ENCODE measurements at places on chromosomes 11 and 22.

GRCh38 chr11:63639199-63639832, 25.1 kb upstream of the PLAAT3 start:
- no peak for DNase-seq

GRCh38 chr11:128481135-128481534, 106.2 kb downstream of the ETS1 start:
- DNase-seq = no peak

GRCh38 chr11:81174646-81175330, 1558.9 kb downstream of the FAM181B start:
- no peak for DNase-seq

GRCh38 chr11:34168642-34169420, 63.4 kb downstream of the NAT10 start:
- no peak for DNase-seq

- no peak for DNase-seq
Observed at GRCh38 chr11:44326615-44327475, 16.9 kb upstream of the ALX4 start.

GRCh38 chr11:46243796-46244109, 33.7 kb upstream of the CREB3L1 start:
- DNase-seq = no peak

- no peak for DNase-seq
Observed at GRCh38 chr11:74714904-74715303, 16.3 kb downstream of the CHRDL2 start.

DNA sequence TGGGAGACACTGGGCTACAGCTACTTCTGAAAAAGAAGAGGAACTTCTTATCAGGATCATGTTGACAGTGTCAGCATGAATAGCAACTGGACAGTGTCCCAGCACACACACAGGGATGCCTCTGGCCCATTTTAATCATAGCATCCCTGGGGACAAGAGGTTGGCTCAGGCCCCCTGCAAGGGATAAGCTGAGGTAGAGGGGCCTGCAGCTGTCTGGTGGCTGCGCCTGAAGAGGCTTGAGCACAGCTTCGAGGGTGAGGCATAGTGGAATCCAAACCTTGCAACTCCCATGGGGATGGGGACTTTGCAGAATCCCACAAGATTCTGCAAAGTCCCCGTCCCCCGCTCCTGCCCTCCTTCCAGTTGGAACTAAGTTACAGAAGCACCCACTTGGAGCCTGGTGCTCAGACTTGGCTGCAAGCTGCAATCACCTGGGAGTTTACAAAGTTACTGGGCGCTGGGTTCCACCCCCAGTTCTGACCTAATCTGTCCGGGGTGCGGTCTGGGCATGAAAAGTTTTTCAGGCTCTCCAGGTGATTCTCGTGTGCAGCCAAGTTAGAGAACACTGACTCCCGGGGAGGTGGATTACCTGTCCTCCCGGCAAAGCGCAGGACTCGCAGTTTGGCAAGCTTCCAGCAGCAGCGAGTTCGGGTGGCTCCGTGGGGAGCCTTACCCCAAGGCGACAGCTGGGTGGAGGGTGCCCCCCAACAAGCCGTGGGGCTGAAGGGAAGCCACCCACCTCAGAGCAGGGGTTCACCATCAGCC, 16.0 kb upstream of the LINC01488 start:
- DNase-seq = no peak

GRCh38 chr11:33013755-33014154, 1.9 kb upstream of the DEPDC7 start:
- no peak for DNase-seq

- DNase-seq = no peak
Observed at GRCh38 chr22:26023104-26023775, 146.0 kb upstream of the SEZ6L start.

- no peak for DNase-seq
Observed at GRCh38 chr11:96019810-96020747, 96.2 kb upstream of the MTMR2 start.

DNA sequence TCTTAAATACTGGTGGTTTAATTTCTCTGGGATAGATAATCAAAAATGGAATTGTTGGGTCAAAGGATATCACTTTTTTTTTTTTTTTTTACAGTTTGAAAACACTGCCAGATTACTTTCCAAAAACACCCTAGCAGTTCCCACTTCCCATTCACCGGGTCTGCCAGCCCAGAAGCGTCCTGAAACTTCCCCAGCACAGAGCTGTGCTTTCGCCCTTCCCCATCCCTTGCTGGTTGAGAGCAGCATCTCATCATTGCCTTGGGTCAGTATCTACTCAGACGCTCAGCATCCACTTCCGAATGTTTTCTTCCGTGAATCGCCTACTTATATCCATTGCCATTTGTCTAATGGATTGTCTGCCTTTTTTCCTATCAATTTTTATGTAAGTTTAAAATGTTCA, 5.5 kb downstream of the CERK start:
- DNase-seq = no peak

GRCh38 chr11:128239306-128239705, 348.1 kb downstream of the ETS1 start:
- DNase-seq = no peak

- no peak for DNase-seq
Observed at GRCh38 chr22:28034760-28035401, 115.8 kb upstream of the PITPNB start.

DNA sequence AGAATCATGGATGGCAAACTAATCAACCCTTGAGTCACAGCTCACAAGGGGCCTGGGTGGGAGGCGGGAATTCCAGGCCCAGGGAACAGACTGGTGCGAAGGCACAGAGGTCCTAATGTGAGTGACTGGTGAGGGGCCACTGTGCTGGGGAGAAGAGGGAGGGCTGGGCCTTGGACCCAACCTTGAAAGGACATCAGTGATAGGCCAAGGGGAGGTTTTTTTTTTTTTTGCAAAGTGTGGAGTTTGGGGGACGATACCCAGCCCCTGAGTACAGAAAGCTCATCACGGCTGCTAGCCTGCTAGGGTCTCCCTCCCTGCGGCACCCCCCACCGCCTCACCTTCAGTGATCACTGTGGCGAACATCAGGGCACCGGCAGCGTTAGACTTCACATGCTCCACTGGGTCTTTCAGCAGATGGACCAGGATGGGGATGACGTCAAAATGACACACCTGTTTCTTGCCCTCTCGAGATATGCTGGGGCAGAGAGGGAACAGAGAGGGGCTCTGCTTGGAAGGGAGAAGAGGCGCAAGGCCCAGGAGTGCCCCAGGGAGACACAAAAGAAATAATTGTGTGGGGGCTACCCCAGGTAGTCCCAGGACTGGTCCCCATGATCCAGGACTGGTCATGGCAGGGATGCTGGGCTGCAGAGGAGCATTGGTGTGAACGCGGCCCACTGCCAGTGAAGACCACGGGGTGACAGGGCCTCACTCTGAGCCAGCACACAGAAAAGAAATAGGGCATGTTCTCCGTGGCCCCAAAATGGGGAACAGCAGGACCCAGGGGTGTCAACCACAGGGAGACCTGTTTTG, 8.6 kb upstream of the GNAZ start:
- no peak for DNase-seq

DNA sequence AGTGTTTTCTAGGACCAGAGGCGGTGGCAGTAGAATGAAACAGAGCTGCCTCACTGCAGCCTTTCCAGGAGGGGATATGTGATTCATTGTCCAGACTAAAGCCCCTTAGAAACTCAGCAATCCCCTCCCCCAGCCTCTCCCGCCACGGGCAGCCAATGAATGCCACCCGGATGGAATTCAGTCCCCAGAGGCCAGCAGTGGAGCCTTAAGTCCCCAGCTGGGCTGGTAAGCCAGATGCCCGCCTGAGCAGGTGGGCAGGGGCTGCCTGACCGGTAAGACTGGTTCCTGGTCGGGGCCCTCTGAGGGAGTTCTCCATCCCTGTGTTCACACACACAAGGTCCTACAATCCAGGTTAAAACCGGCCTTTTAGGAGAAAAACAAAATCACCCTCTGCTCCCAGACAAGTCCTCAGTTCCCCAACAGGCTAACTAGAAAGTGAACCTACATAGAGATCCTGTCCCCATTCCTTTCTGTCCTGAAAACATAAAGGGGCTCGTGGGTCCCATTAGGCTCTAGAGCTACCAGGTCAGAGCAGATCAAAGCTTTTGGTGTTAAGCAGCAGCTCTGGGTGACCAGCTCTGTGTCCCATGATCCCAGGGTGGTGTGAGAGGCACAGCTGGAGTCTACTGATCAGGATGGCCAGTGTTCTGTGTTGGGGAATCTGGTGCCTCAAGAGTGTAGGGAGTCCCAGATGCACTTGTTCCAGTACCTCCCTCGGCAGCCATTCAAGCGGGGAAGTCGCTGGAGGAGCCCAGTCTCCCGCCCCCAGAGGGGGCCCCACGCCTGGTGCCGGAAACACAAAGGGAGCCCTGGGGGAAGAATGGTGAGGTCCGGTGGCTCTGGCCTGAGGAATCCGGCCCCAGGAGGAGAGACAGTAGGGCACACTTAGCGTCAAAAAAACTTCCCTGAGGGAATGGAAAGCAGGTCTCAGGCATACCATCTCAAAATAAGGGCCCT, 2.6 kb downstream of the PATZ1 start:
- DNase-seq = no peak

DNA sequence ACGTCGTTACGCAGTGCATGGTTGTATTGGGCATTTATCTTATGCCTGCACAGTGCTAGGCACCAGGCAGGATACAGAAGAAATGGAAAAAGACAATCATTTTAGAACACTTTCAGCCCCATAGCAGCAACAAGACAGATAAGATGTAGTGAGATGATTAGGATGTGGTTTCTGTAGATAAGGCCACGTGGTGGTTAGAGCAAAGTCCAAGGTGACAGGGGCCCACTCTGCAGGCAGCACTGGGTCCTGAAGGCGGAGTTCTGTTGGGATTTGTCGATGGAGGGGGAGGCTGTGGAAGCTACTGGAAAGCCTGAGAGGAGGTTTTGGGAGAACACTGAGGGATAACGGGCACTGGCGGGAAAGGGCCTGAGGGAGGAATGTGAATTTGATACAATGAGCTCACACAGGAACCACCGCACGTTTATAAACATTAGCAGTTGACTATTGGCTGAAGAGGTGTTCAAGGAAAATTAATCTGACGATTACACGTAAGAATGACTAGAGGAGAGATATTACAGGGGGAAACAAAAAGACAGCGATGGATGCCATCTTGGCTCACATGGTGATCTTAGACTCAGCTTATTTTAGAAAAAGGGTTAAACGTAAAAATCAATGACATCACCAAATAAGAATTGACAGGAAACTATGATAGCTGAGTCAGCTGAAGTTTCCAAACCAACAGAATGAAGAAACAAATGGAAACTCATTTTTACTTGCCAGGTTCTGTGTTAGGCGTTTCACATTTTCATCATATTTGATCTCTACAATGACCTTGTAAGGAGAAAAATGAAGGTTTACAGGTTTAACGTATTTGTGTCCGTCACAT, 551.0 kb downstream of the OPCML start:
- no peak for DNase-seq

GRCh38 chr11:117882311-117882905, 6.0 kb upstream of the FXYD6 start:
- no peak for DNase-seq

DNA sequence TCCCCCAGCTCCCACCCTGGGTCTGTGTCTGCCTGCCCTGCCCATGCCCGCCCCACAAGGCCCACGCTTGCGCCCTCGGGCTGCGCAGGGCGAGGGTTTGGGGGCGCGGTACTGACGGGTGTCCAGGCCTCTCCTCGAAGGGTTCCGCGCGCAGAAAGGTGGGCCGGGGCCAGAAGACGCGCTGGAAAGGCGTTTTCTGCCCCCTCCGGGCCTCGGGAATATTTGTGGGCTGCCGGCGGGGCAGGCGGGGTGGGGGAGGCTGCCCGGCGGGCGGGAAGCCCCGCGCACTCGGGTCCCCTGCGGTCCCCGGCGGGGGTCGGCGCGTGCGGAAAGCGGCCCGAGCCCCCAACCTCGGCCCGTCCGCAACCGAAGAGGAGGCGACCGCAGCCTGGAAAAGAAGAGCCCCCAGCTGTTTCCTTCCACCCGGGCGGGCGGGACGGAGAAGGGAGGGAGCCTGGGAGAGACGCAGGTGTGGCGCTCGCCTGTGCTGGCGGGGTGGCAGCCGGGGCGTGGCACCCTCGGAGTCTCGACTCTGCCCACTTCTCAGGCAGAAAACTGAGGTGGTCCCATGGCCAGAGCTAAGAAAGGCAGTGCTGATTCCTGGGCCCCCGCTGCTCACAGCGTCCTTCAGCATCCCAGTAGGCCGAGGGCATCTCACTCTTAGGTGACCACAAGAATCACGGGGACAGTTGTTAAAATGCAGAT, 59.0 kb downstream of the THAP12 start:
- no peak for DNase-seq

- DNase-seq = no peak
Observed at GRCh38 chr22:49392841-49393510, 434.7 kb downstream of the BRD1 start.

DNA sequence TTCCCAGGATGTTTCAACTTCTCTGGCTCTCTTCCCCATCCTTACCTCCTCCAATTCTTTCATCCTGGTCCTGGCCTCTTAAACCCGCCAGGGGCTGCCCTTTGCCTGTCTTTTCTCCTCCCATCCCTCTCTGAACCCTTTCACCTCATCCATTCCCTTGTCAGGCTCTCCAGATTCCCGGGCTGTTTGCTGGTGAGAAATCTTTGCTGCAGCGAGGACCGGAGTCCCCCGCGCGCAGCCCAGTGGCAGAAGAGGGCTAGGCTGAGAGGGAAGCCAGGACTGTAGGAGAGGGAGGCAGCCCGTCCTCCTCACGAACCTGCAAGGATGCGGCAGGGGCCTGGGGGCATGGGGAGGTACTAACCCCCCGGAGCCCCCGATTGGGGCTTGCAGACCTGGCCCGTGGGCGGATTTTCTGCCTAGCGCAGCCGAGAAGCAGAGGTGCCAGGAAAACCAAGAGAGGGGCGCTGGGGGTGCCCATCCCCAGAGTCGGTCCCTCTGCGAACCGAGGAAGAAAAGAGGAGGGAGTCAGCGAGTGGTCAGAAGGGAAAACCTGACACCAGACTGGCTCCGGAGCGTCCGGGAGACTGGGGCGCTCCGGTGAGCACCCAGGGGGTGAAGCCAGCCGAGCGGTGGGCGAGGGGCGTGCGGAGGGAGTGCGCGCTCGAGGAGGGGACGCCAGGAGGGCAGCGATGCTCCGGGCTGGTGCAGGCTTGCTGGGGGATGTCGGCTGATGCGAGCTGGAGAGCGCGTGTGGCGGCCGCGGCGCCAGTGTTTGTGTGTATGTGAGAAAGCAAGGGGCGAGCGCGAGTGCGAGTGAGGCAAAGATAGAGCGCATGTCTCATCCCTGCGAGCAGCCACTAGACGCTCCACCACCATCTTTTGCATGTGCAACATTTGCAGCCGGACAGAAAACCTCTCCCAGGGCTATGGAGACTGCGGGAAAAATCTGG, at the start of gene GRIA4:
GRIA4 (plus strand) TSS at position 242 of the 950 bp plus-strand sequence. CDS start 925 bp downstream, outside the sequence.
- no peak for DNase-seq

- no peak for DNase-seq
Observed at GRCh38 chr11:108398439-108398838, 68.9 kb downstream of the C11orf65 start.

Measured in stimulated activated CD4-positive, alpha-beta T cell treated with anti-CD3 and anti-CD28 coated beads, Interleukin-1b, Interleukin-23, amount 100 ng/mL, for 1 hour (primary cell).